ENCODE measurements at places on chromosomes 7 and 10.
A peak's percentile ranks its signal among the peaks of the same experiment; 100 is the strongest.

DNA sequence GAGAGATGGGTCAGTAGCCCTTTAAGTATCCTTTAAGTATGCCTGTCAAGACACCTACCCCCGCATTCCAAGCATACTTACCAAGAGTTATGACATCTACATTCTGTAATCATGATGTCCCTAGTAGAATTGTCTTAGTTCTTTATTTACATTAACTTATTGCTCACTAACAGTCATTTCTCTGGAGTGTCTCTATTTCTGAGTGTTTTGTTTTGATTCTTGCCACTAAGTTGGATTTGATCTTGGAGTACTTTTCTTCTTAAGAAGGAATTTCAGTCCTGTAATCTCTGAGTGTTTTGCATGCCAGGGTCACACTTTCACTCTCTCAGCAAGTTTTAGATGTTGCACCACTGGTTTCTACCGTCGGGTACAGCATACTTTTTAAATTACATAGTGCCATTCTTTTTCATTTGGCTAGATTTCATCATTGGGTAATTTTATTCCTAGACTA lies 1053.9 kb downstream of the KCNMA1 start:
- no peak for DNase-seq

GRCh38 chr10:45199205-45199740 lies 116.1 kb downstream of the OR13A1 start:
- no peak for DNase-seq

DNA sequence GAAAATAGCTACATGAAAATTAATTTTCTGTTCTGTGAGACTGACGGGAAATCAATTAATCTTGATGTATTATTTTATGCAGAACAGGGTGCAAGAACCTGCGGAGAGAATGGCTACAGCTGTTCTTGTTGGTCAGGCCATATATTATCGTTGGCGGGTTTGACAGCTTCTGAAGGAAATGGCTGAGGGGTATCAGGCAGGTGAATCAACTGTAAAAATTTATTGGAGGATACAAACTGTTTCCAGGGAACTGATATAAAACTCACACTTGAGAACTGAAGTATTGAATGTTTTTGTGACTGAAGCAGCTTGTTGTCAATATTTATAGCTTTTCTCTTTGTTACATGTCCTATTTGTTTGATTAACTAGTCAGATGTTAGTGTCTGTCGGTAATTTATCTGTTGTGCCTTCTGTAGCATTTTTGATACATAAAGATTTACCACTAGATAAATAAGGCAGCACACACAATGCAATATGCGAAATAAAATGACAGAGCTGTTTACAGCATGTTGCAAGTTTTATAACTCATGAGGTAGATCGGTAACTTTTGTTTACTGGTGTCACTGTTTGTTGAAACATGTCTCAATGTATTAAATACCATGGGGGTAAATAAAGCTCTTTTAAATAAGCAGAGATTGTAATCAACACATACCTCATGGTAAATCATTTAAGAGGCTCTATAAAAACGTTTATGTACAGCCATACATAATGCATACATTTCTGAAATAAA lies 308.2 kb downstream of the LRMDA start:
- DNase-seq = no peak

- no peak for DNase-seq
These were observed 1217.6 kb upstream of the LRRN3 start for GRCh38 chr7:109873296-109873695.

DNA sequence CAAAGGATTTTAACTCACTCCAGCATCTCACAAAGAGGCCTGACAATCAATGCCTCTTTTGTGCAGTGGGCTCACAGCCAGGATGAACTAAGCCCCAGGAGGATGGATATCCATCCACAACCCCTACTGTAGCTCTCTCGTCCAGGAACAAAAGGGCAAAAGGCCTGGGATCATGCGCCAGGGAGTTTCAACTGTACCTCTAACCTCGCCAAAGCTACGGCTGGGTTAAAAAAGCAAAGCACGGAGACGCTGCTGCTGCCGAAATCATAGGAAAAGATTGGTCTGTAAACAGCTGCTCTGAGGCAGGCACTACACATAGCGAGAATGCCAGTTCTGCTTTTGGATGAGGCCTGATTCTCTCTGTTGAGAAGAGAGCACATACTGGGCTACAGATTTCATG lies 32.1 kb downstream of the VSTM4 start:
- no peak for DNase-seq

GRCh38 chr7:90688810-90689209 lies 92.7 kb downstream of the CDK14 start:
- no peak for DNase-seq

GRCh38 chr10:123109466-123109865 lies 26.3 kb upstream of the HMX3 start:
- no peak for DNase-seq

- no peak for DNase-seq
These were observed 266.2 kb downstream of the SLC25A13 start for GRCh38 chr7:96055717-96056116.

DNA sequence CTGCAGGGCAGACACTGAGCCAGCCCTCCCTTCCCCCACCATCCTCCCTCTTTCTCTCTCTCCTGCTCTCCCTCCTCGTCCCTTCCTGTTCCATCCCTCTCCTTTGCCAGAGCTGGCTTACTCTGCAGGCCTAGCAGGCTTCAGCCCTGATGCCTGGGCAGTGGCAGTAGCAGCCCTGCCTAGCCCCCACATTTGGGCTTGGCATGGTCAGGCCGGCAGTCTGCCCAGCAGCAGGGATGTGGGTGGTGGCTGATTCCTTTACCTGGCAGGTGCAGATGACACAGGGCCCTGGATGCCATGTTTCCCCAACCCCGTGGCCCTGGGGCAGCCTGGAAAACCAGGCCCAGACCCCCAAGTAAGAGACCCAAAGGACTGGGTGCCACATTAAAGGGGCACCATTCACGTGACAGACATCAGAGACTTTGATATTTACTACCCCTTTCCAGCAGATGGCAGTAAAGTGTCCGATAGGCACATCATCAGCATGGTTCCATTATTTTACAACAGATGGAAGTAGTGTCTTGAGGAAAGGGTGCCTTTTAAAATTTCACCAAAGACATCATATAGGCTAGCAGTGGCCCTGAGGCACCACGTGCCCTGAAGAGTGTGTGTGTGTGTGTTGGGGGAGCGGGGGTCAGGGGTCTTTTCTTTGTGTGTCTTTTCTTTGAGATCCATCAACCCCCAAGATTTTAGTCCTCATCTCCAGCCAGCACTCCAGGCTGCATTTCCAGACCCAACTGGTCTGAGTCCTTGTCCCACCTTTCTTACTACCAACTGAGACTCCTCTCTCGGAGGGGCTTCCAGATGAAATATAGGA lies 5.9 kb downstream of the KCP start:
- no peak for DNase-seq

DNA sequence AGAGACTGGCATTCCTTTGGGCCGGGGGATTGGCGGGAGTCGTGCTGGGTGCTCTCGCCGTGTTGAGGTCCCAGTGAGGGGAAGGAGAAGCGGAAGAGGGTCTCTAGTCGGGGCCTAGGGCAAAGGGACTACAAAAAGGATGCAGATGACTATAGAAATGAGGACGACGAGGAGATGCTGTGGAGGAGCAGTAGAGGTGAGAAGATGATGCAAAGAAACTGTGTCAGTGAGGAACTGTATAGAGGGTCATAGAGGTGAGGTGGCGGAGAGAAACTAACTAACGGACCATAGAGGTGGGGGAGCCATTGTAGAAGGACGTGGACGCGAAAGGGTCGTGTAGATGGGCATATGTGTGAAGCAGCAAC lies 324 bp downstream of the TWNK start:
- no peak for DNase-seq

DNA sequence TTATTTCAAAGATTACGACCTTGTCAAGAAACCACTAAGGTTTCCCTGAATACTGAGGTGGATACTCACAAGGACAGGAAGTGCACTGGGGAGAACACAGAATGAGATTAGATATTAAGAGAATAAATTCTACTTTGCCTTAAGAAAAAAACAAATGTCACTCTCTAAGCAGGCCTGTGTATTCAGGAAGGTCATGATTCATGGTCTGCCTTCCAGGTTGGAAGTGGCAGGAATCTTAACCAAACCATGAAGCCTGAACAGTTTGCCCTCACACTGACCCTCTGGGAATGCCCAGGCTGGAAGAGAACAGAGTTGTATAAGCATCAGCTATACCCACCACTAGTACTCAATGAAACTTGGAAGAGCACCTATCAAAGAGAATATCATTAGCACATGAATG lies 227.6 kb downstream of the DGKI start:
- DNase-seq = no peak

GRCh38 chr7:12389089-12389700 lies 14.5 kb downstream of the VWDE start:
- DNase-seq = peak; percentile 21

DNA sequence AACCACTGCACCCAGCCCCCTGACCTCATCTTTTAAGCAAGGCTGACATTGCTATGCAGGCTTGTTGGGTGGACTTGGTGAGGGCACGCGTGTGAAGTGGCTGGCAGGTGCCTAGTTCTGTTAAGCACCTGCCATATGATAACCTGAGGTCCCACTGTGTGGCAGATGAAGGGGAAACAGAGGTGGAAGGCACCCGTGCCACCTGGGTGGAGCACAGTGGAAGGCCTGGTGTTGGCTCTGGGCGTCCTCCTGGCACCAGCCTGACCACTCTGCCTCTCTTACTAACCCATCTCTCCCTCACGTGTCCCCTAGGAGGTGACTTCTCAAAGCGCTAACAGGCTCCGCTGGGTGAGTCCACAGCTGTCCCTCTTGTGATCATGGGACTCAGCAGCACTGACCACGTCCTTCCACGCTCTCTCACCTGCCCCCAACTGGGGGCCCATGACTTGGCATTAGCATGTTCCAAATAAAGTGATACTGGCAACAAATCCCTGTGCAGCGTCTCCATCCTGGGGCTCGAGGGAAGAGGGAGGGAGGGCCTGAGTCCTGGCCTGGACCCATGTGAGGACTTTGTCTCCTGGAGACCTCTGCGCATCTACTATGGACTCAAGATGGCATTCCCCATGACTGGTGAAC lies 4.6 kb upstream of the ZNF862 start:
- DNase-seq = no peak

DNA sequence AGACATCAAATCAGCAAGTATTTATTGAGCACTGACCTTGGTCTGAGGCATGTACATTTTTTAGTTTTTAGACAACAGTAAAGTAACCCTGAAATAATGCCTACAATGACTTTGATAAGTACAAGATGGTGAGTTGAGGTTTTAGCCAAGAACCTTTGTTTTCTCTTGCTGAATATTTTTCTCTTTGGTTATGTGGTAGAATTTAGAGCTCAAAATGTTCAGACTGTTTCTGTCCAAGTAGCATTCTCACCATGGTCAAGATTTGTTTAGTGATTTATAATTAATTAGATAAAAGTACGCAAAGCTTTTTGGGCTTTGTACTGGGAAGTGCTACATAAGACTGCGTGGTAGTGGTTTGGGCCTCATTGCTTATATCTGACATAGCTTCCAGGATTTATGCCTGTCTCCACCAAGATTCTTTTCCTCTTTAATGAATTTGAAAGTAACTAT lies 102.4 kb downstream of the KAT6B start:
- DNase-seq = no peak

GRCh38 chr10:73948947-73949633 lies 38.2 kb downstream of the PLAU start:
- no peak for DNase-seq

GRCh38 chr10:120503689-120504088 lies 46.7 kb downstream of the PLPP4 start:
- no peak for DNase-seq

- DNase-seq = no peak
These were observed 109.6 kb downstream of the KIF20B start for GRCh38 chr10:89810908-89811525.

GRCh38 chr7:99997545-99998137 lies 17.8 kb upstream of the ZKSCAN1 start:
- no peak for DNase-seq

- DNase-seq = no peak
These were observed 10.0 kb downstream of the VWC2 start for GRCh38 chr7:49783446-49783845.

DNA sequence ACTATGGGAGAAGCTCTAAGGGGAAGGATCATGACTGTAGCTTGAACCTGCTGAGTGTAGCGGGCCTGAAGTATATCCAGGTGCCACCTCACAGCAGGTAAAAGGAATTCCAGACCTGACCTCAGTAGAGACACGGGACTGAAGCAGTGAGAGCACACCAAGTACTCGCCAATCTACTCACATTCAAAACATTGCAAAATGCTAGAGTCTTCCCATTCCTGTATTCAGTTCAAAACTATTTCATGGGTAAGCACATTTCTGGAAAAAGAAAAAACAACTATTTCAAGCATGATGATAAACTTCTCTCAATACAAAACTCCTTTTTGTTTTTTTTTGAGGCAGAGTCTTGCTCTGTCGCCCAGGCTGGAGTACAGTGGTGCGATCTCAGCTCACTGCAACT lies 121.9 kb upstream of the AUTS2 start:
- DNase-seq = no peak

GRCh38 chr7:49805371-49806007 lies 32.1 kb downstream of the VWC2 start:
- DNase-seq = no peak

DNA sequence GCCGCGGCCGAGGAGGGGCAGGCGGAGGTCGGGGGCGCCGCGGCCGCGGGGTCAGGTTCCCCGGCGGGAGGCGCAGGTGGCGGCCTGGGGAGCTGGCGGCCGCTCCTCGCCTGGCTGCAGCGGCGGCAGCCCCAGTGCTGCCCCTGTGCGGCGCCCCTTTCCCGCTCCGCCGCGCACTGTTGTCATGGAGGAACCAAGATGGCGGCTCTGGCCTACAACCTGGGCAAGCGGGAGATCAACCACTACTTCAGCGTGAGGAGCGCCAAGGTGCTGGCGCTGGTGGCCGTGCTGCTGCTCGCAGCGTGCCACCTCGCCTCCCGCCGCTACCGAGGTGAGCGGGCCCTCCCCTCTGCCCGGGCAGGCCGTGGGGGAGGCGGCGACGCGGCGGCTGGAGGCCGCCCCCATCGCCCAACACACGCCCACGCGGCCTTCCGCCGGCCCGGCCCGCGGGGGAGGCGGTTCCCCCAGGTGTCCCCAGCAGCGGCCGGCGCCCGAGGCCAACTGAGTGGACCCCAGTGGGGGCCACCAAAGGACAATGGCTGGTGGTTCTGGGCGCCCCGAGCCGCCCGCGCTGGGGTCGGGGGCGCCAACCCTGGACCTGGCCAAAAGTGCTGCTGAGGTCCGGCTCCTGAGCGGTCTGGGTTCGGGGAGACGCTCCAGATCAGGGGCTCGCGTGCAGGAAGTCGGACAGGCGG lies 425 bp downstream of the CASD1 start:
- DNase-seq = peak; percentile 49

DNA sequence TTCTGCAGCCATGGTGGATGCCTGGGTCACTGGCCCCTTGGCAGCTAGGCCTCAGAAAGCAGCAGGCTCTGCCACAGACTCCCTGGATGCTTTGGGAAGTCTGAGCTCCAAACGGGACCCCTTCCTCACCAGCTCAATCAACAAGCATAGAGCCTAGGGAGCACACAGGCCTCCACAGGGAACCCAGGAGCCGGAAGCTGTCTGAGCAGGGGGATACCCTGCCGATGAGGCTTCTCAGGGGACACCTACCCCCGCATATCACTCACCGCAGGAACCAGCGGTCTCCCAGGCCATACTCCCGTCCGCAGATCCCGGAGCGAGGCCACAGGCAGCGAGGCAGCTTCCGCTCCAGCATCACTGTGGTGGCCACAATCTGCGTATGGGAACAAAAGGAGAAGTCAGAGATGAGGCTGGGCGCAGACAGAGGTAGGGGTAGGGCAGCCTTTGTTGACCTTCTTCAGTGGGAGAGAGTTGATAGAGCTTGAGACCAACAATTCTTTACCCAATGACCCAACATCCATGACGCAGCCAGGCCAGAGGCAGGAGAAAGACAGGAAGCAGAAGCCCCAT lies 13.4 kb downstream of the TRPV6 start:
- no peak for DNase-seq

GRCh38 chr10:30215623-30216022 lies 133.5 kb downstream of the MTPAP start:
- DNase-seq = no peak

- DNase-seq = no peak
These were observed 26.1 kb downstream of the NOM1 start for GRCh38 chr7:156975620-156976019.

All from NCI-H510A (cell line).